ENCODE measurements at places on chromosomes 12 and 14. TPM values are rescaled to one million over a fixed set of nuclear protein-coding genes. Genes with fewer than 3 reads are reported as not detected.

- no peak for DNase-seq
Observed at GRCh38 chr12:3446653-3447270, 44.2 kb upstream of the PRMT8 start.

DNA sequence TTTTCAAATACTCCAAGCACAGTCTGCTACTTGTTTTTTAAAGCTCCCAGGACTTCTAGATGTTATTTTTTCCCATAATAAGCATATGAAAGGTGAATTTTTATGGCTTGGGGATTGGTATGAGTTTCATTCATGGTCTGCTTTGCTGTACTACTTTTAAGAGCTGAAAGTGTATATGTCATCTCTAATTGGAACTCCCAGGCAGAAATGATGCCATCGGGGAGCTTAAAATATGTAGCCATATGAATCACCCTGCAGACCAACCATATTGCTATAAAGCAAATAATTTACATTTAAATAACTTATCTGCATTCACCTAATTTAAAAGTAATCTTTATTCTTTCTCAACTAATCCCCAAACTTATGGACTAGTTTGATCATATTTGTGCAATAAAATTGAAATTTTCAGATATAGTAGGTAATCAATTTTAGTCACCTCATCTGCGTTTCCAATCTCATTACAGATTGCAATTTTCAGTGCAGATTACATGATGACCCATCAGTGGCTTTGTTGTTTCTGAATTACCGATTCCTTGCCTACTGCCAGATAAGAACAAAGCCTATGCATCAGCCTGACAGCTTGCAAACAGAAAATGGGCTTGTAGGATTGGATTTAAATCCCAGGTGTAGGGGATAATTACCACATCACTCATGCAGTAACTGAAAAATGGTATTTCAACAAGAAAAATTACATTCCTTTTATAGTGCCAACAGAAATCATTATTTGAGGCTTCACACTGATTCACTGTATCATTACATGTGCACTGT lies 689.4 kb downstream of the NOVA1 start:
- DNase-seq = no peak

GRCh38 chr14:51365241-51365965 lies 125.4 kb downstream of the TMX1 start:
- DNase-seq = peak; percentile 5

DNA sequence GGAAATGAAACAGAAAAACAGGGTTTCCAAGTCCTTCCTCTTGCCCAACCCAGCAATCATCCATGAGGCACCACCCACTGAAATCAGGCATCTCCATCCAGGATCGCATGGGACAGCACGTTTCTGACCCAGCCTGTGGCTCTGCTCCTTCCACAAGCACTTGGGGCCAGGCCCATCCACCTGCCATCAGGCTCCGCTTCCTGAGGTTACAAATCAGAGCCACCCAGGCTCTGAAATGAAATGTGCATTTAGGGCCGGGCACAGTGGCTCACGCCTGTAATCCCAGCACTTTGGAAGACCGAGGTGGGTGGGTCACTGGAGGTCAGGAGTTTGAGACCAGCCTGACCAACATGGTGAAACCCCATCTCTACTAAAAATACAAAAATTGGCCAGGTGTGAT lies 717 bp upstream of the KRT78 start:
- no peak for DNase-seq

- DNase-seq = no peak
Observed at GRCh38 chr14:78763746-78764145, 593.6 kb downstream of the NRXN3 start.

DNA sequence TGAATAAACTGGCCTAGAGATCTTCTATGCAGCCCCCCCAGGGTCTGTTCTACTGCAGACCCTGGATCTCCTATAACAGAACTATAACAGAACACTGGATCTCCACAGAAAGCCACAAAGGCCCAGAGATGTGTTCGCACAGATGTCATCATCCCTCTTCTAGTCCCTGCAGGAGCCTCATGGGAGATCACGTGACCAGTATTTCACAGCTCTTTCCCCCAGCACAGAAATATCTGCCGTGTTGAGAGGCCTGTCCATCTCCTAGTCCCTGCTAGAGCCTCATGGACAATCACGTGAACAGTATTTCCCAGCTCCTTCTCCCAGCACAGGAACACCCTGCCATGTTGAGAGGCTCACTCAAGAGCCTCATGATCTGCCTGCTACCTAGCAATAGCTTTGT lies 331.7 kb downstream of the NRXN3 start:
- DNase-seq = no peak

DNA sequence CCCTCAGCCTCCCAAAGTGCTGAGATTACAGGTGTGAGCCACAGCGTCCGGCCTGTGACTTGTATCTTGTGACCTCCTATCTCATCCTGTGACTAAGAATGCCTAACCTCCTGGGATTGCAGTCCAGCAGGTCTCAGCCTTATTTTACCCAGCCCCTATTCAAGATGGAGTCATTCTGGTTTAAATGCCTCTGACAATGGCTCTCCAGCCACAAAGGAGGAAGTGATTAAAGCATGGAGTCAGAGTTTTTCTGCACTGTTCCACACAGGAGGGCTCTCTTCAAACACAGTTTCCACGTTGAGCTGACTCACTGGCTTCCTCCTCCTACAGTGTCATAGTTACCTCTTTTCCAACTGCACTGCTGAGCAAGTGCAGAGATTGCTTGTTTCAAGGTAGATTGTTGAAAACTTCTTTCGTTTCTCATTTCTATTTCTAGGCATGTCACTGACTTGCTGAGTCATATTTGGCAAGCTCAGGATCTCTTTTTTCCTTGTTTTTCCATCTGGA lies 383.8 kb downstream of the PCNX1 start:
- peak; percentile 30 for DNase-seq

GRCh38 chr12:58496411-58497190 lies 423.7 kb downstream of the LRIG3 start:
- no peak for DNase-seq

DNA sequence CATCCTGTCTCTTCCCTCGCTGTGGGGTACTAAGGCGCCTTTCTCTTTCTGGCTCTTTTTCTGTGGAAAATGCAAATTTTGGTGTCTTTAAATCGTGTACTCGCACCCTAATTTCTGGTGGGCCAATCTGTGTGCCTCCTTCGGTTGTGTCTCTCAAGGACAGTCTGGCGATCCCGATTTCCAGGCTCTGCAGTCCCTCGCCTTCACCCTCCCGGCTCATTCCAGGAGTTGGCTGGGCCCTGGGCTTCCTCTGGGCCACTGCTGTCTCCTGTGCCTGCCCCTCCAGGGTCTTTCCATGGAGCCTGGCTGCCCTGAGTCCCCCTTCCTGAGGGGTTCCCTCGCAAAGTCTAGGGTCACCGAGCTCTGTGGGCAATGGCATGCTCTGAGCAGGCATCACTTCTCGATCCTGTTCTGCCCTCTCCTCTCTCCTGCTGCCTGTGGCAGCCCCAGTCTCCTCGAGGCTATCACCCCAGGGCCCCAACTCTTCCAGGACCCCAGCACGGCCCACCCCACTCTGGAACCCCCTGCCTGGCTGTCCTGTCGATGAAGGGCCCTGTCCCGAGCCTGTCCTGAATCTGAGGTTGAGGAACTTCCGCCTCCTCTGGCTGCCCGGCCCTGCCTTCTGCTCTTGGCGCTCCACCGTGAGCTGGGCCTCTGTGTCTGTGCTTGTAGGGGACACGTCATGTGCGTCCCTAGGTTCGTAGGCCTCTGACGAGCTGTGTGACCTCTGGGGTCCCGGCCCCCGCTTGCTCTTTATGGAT lies 24.1 kb downstream of the AHNAK2 start:
- DNase-seq = no peak

GRCh38 chr14:58762629-58763028 lies 124.9 kb downstream of the DACT1 start:
- DNase-seq = no peak

GRCh38 chr14:42929806-42930480 lies 1323.3 kb downstream of the LRFN5 start:
- DNase-seq = no peak

- no peak for DNase-seq
Observed at GRCh38 chr12:72815421-72815820, 543.3 kb downstream of the TRHDE start.

GRCh38 chr12:116490471-116490870 lies 68.7 kb upstream of the MAP1LC3B2 start:
- DNase-seq = no peak

DNA sequence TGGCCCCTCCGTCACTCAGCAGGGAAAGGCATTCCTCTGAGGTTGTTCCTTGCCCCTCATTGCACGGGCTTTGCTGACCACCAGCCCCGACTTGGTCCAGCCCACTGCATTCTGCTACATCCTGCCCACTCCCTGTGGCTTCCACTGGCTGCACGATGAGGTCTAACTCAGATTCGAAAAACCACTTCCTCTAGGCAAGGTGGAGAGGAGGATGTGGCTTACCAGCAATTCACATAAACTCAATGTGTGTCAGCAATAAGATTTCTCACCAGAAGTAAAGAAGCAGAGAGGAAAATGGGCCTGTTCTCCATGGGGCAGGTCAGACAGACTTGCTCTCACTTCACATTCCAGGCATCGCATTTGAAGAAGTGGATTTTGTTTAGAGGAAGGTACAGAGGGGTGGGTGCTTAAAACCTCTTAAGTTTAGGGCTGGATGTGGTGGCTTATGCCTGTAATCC lies 14.7 kb downstream of the GPR68 start:
- no peak for DNase-seq

- no peak for DNase-seq
Observed at GRCh38 chr14:85471744-85472143, 58.2 kb upstream of the FLRT2 start.

DNA sequence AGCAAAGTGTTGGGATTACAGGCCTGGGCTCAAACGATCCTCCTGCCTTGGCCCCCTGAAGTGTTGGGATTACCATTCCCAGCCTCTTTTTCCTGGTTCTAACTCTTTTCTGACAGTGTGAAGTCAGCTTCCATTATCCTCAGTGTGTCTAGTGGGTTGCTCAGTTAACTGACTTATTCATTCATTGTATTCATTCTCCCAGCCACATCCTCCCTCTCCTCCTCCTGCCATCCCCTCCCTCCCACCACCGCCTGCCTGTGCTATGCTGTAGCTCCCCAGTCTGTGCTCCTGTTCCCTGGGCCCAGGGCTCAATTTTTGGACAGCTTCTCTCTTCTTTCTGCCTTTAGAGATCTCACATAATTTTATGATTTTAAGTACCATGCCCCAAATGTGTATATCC lies 19.4 kb downstream of the ATP6V0A2 start:
- no peak for DNase-seq

DNA sequence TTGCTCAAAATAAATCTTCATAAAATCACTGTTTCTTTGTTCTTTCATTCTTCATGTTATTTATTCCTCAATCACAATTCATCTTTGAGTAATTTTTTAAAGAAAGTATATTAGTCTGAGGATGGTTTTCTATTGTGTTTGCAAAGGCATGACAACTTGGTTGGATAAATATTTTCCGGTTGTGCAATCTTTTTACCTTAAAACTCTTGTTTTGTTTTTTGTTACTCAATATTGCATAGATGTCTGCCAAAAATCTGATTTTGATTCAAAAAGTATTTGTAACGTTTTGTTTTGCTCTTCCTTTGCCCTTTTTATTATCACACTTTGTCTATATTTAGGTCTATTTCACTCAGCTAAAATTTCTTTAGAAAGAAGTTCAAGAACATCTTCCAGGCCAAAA lies 86.2 kb upstream of the SYT1 start:
- DNase-seq = no peak

- DNase-seq = no peak
Observed at GRCh38 chr12:105504286-105504685, 173.8 kb downstream of the C12orf75 start.

DNA sequence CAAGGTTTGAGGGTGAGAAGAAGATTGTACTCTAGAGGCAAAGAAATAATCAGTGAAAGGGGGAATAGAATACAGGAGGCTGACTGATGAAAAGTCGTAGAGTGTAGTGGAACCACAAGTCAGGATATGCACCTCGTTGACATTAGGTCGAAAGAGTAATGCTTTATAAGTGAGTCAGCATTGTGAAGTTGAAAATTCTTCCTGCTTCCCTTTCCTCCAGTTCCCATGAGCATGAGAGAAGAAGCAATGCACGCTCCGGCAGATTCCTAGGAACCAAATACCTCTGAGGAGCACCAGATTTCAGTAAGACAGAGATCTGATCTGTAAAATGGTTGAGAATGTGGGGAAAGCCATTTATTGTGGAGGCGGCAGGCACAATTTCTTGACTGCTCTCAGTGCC lies 16.5 kb downstream of the CCER1 start:
- DNase-seq = no peak

DNA sequence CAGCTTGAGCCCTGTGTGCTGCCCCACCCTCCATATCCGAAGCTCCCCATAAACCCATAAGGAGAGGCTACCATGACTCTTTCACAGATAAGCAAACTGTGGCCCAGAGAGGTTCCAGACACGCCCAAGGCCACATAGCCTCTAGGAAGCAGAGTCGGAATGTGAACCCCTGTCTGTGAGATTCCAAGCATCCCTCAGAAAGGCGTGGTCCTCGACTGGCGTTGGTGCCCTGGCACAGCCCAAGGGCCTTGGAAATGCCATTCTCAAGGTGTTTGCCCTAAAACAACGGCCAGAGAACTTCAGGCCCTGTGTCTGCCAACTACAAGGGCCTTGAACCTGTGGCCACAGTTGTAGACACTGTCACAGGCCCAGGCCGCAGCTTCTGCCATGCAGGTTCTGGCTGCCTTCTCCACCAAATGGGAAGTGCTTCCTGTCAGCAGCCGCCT lies 8.5 kb upstream of the DIO3 start:
- DNase-seq = no peak

GRCh38 chr14:101359221-101360053 lies 201.9 kb upstream of the DIO3 start:
- no peak for DNase-seq

KRT85 gene
- total RNA-seq = not detected

RNFT2 gene
- 36.0 TPM for total RNA-seq

BIN2 gene
- 2.2 TPM for total RNA-seq

NRL gene
- total RNA-seq = 0.94 TPM

KRT7 gene
- not detected for total RNA-seq

CLEC6A gene
- total RNA-seq = not detected

TAS2R13 gene
- 8.3 TPM for total RNA-seq

ELK3 gene
- 1.9 TPM for total RNA-seq

ZDHHC22 gene
- total RNA-seq = 12.0 TPM

ACSS3 gene
- 8.9 TPM for total RNA-seq

TSHR gene
- total RNA-seq = under 0.01 TPM

SPSB2 gene
- 2.8 TPM for total RNA-seq

THTPA gene
- 6.9 TPM for total RNA-seq

MANSC4 gene
- total RNA-seq = 0.47 TPM

All from occipital lobe (tissue), 3 donors.